Large intestine (tissue), 12 donors: ENCODE measurements at places on chromosomes 7 and 10. TPM values are rescaled to one million over a fixed set of nuclear protein-coding genes. Genes with fewer than 3 reads are reported as not detected.

SLC18A3 gene
- polyA plus RNA-seq: 3.5 TPM

IFIT5 gene
- polyA plus RNA-seq: 13.3 TPM

COL17A1 gene
- 8.8 TPM for polyA plus RNA-seq

TLX1 gene
- polyA plus RNA-seq: 0.57 TPM

CYP2C19 gene
- polyA plus RNA-seq: 26.9 TPM

GHRHR gene
- not detected for polyA plus RNA-seq

PRLHR gene
- polyA plus RNA-seq: 1.1 TPM

- DNase-seq: no peak
Measured at GRCh38 chr10:70433581-70434280, 7.8 kb downstream of the NODAL start.

- DNase-seq: no peak
Measured at GRCh38 chr10:47457826-47458225, 26.1 kb downstream of the ANXA8 start.

GRCh38 chr10:94353336-94353735 is 9.4 kb downstream of the NOC3L start:
- DNase-seq: no peak

- DNase-seq: no peak
Measured at GRCh38 chr10:88586462-88586861, at the start of gene LIPJ. LIPJ (plus strand) TSS chr10:88586762; CDS start chr10:88590688, 3,926 bp downstream.

DNA sequence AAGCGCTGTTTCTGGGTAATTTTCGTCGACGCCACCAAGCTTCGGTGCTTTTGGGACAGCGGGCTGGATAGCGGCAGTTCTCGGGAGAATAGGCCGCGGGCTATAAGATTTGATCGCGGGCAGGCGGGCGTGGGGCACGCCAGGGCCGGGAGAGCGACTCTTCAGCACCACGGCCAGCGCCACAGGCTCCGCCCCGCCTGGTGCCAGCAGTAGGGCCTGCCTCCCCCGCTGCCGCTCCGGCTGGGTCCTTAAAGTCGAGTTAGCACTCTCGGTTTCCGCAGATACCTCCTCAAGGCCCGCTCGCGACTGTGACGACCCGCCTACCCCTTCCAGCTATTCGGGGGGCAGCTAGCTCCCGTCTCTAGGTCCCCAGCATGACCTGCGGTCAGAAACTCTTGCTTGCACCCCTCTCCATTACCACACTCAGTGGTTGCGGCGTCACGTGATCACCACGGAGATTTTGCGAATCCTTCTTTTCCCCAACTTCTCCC is 9.4 kb downstream of the NXPH1 start:
- DNase-seq: peak; percentile 38

- DNase-seq: no peak
Measured at GRCh38 chr7:111238886-111239285, 148.0 kb downstream of the LRRN3 start.

DNA sequence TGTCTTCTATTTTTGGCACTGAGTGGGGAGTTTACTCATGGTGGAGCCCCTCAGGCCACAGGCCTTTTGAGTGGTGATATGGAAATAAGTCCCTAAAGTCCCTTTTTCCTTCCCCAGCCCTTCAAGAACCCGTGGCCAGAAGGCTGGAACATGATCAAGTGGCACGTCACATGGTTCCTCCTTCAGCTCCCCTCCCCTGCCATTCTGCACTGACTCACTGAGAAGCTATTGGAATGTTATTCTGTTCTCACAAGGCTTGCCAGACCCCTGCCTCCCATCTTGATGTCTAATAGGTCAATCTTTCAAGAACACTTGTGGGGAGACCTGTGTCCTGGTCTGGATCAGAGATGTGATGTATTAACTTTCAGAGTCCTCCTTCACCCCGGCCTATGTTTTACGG is 279.8 kb downstream of the SEC23IP start:
- DNase-seq: no peak

GRCh38 chr10:11170574-11170973 is 152.9 kb downstream of the CELF2 start:
- no peak for DNase-seq
